Stromal cell of bone marrow (primary cell): ENCODE measurements at places on chromosomes 1 and 21.

DNA sequence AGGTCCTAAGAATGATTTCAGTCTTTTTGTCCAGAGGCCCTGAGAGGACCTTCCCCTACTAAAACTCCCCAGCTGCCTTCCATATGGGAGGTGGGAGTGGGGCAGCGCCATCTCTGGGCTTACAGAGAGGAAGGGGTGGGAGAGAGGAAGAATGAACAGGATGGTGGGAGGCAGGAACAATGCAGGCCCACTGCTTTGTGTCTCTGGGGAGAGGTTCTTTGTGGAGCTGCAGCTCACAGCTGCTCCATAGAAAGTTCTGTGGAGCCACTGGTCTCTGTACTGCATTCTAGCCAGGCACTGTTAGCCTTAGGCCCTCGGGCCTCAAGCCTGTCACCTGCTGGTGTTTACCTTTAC lies 43.6 kb upstream of the A3GALT2 start:
- DNase-seq: no peak

DNA sequence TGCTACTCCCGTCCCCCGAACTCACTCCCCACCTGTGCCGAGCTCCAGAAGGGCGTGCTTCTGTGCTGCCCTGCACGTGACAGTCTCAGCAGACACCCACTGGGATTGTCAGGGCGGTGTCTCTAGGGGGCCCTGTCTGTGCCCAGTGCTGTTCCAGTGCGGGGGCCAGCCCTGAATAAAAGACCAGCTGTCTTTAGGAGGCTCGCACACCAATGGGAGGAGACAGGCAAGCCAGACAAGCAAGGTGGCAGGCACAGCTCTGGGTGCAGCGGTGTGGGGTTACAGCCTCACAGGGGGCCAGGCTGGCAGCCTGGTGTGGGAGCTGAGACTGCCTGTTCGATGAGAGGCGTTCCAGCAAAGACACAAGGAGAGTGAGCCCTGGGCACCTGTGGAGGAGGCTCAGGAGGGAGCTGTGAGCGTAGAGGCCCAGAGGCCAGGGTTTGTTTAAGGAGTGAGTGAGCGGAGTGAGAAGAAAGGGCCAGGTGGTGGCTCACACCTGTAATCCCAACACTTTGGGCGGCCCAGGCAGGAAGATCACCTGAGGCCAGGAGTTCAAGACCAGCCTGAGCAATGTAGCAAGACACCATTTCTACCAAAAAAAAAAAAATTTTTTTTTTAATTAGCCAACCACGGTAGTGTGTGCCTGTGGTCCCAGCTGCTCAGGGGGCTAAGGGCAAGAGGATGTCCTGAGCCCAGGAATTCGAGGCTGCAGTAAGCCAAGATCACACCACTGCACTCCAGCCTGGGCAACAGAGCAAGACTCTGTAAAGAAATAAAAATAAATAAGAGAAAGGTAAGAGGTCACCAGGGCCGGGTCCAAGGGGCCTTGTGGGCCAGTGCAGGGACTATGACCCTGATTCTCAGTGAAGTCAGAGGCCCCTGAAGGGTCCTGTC lies 48.2 kb upstream of the ARHGEF16 start:
- DNase-seq: no peak

GRCh38 chr21:33019885-33020557 lies 5.7 kb upstream of the OLIG2 start:
- no peak for DNase-seq

DNA sequence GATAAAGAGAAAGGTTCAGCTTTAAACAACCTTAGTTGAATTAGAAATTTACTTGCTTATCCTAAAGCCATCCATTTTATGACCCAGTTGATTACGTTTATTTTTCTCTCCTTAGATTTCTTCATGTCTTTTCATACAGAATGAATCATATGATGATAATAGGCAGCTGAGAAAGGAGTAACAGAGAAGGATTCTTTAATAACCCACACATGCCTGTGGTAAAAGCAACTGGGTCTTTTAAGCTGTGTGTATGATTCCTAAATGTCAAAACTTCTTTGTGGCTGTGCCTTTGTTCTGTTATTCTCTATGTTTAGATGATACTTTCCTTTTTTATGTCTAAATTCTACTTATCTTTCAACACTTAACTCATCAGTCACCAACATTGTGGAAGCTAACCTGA lies 626.5 kb downstream of the NCAM2 start:
- peak; percentile 6 for DNase-seq

DNA sequence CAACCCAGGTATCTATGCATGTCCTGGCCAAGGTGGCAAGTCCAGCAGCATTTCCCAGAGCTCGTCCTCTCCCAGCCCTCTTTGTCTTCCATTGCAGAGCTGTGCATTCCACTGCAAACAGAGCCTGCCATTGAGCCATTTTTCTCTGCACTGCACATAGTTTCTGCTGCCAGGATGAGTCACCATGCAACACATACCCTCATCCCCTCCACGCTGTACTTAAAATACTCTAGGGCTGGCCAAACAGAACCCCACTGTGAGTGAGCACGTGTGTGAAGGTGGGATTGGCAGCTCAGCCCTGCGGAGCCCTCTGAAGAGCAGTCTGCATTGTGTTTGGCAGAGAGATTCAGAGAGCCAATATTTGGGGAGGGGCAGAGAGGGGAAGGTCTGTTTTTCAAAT lies 3.9 kb upstream of the ATP1B1 start:
- DNase-seq: no peak

DNA sequence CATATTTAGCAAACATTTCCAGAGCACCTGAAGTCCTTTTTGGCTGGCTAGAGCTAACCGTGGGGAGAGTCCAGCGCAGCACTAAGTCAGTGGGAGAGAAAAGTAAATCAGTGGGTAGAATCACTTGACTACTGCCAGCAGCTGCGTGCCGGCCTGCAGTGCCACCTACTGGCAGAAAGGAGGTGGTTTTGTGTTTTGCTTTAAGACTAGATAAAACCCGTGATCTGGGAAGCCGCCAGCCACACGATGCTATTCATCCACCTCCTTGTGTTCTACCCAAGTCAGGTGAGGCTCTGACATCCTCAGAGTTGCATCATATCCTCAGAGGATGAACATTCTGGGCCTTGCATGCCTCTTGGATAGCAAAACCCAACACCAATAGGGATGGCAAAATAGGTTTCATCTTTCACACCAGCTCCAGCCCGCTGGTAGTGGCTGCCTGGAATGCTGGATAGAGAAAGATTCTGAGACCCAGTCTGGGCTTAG lies 14.1 kb upstream of the HEYL start:
- peak; percentile 60 for DNase-seq

DNA sequence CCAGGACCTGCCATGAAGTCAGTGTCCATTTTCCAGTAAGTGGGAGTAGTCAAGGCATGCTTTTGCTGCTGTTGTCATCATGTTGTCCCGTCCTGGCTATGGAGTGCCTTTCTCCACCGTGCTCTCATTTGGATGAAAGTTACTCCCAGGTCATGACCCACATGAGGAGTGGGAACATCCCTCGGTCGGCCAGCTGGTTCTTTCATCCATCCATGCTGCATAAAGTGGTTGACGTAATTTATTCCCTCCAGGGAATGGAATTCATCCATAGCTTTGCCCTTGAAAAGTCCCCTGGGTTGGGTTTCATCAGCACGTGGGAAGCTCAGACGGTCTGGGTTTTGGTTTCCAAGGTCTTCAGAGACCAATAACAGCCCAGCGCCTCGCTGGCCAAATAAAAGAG lies 11.6 kb downstream of the PLA2G2A start:
- DNase-seq: peak; percentile 26

GRCh38 chr1:112316254-112316913 lies 79.6 kb upstream of the CTTNBP2NL start:
- no peak for DNase-seq

- DNase-seq: peak; percentile 36
Observed at GRCh38 chr1:204296431-204296988, 63.2 kb downstream of the PLEKHA6 start.

GRCh38 chr21:17784180-17784598 lies 35.0 kb downstream of the C21orf91 start:
- no peak for DNase-seq

- no peak for DNase-seq
Observed at GRCh38 chr1:147635342-147635741, 35.0 kb downstream of the ACP6 start.
